ENCODE measurements at places on chromosomes 5 and 9.

DNA sequence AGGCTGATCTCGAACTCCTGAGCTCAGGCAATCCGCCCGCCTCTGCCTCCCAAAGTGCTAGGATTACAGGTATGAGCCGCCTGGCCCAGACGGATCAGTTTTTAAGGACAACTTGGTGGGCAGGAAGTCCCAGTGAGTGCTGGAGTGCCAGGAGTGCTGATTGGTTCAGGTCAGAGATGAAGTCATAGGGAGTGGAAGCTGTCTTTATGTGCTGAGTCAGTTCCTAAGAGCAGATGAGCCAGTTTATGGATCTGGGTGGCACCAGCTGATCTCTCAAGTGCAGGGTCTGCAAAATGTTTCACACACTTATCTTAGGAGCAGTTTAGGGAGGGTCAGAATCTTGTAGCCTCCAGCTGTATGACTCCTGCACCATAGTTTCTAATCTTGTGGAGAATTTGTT lies 292.1 kb upstream of the ELAVL2 start:
- no peak for DNase-seq

DNA sequence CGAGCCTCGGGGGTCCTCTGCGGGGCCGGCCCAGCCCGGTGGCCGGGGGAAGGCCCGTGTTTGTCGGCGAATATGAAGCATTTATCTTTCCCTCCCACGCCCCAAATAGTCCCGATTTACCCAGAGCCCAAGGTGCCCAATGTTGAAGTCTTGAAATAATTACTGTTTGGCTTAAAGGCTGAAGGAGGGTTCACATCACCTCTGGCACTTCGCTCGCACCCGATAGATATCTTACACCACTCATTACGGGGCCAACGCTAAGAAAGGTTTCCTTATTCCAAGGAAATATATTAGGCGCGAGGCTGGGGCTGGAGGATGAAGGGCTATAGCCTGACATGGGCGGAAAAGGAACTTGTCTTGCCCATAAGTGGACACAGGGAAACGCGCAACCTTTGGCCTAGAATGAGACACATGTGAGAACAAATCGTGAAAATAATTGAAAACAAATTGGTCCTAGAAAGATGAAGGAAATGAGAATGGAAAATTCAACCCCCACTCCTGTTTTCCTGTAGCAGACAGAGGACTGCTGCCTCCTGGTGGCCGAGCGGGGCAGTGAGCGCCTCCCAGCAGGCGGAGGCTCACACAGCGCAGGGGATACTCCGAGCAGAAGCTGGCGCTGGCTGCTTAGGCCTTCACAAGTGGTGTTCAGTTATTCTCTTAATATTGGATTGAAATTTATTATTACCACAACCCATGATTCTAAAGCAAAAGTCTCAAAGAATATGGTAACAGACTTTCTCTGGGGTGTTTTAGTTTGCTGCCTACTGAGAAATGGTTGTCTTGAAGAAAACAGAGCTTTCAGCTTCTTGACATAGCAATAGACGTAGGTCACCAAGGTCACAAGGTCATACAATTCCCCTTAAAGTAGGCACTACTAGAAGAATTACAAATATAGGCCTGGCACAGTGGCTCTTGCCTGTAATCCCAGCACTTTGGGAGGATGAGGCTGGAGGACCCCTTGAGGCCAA lies 7.9 kb downstream of the CCL21 start:
- DNase-seq: peak; percentile 66

- no peak for DNase-seq
Observed at GRCh38 chr5:158637039-158637438, 462.7 kb downstream of the EBF1 start.

- no peak for DNase-seq
Observed at GRCh38 chr9:16316456-16316855, 554.0 kb downstream of the BNC2 start.

GRCh38 chr5:11306365-11306764 lies 545.3 kb upstream of the DAP start:
- no peak for DNase-seq

DNA sequence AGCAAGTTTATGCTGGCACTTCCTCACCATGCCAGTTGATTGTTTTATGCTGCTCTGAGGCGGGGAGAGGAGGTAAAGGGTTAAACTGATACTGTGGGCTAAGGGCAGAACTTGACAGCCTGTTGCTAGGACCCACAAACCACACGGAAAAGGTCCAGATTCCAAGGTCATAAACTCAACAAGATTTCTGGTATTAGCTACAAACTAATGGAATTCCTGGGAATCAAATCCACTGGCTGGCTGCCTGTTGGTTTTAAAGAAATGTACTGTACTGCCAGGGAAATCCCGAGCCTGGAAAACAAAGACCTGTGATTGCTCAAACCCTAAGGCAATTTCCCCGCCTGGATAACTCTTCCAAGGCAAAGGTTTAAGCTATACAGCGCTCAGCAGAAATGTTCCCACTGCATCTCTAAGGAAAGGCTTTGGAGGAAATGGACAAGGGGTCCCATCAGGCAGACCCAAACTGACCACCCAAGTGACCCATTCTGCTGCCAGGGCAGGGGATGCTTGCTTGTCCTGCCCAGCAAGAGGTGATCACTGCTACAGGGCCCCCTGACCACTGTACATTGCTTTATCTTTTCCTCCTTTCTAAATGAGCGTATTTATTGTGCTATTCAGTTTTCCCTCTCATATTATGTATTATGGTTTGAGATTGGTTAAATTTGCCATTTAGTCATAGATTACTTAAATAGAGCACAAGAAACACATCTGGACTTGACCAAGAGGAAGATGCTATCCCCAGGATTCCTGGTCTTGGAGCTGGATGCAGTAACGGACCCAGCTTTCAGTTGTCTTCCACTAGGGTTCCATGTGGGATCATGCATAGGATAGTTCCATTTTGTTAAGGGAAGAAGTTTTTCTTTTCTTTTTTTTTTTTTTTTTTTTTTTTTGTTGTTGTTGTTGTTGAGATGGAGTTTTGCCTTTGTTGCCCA lies 124.3 kb downstream of the SUSD1 start:
- DNase-seq: no peak

DNA sequence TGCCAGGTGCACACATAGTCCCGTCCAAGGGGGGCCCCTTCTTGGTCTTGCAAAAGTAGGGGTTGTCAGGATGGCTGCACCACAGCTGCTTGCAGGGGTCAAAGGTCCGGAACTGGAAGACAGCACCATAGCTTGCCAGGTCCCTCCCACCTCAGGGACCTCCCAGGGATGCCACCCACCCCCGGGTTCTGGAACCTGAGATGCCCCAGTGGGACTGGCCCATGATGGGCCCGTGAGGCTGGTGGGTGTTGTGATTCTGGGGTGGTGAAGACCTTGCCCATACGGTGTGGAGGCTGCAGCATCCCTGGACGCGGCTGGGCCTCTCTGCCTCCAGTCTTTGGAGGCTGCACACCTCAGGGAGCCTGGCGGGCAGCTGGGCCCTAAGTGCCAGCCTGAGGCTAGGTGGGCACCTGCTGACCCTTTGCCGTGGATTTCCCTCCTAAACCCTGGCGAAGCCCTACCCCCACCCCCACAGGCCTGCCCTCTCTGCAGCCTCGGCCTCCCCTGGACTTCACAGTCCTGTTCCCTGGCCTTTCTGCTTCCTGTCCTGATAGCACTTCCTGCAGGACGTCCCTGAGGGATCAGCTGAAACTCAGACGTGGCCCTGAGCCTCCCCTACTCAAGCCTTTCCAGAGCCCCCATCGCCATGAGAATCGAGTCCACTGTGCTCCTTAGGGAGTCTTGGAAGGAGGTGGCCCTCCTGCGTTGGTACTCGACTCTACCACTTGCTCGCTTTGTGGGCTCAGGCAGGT lies 92.1 kb downstream of the ZNF354C start:
- no peak for DNase-seq

All from T-helper 2 cell (primary cell).